ENCODE measurements at places on chromosomes 1 and 21.
A peak's percentile ranks its signal among the peaks of the same experiment; 100 is the strongest.

DNA sequence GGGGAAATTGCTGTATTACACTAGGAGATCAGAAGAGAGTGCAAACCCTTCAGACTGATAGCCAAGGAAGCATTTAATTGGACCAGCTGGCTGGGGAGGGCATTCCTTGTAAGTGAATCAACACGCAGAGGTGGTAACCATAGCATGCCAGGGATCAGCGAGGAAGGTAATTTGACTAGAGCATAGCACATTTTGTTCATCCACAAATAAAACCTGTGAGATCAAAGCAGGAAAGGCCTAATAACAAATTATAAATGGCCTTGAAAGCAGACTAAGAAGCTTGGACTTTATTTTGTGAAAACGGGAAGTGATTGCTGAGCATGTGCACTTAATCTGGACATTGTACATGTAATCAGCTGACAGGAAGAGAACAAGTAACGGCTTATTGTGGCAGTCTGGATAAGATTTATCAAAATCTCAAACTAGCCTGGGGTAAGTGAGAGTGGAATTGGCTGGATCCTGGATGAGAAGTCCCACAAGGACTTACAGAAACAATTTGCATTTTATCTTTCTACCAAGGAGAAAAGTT, 11.7 kb upstream of the CD55 start:
- peak; percentile 56 for DNase-seq

GRCh38 chr1:33347650-33347992, 26.7 kb upstream of the A3GALT2 start:
- DNase-seq: no peak

DNA sequence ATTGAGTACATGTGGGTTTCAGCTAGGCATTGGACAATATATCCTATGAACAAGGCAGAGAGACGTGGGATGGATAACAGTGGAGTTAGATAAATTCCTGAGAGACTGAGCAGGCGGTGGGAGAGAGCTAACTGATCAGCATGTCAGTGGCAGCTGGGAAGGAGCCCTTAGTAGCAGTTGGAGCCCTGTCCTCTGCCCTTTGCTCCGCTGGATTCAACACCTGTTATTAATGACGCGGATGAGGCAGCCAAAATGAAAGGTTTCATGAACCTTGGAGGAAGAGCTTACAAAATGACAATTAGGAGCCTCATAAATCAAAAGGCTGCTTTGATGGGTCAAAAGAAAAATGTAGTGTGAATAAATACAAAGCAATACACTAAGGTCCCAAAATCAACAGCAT, 16.1 kb downstream of the UBIAD1 start:
- DNase-seq: no peak

DNA sequence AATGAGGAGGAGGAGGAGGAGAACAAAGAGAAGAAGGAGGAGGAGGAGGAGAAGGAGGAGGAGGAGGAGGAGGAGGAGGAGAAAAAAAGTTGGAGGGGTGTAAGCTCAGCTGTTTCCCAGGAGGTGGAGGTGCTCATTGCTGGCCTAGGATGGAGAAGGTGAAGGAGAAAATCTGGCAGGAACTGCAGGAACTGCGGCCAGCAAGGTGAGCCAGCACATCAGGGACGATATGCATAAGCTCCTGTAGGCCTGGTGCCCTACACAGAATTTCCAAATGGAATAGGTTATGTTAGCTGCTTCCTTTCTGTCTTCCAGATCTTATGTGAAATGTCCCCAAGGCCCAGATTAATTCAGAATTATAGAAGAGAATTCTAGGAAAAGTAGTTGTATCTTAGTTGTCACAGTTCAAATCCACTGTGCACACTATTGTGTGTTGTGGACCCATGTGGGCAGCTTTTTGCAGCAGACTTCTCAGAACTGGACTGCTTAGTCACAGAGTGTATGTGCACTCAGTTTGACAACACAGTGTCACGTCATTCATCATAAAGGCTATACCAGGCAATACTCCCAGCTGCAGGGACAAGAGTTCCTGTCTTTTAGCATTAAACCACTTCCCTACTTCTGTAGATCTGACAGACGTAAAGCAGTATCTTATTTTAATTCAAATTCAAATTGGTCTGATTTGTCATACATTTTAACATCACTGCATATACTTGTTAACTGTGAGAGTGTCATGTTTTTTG, 303.7 kb downstream of the HLX start:
- no peak for DNase-seq

DNA sequence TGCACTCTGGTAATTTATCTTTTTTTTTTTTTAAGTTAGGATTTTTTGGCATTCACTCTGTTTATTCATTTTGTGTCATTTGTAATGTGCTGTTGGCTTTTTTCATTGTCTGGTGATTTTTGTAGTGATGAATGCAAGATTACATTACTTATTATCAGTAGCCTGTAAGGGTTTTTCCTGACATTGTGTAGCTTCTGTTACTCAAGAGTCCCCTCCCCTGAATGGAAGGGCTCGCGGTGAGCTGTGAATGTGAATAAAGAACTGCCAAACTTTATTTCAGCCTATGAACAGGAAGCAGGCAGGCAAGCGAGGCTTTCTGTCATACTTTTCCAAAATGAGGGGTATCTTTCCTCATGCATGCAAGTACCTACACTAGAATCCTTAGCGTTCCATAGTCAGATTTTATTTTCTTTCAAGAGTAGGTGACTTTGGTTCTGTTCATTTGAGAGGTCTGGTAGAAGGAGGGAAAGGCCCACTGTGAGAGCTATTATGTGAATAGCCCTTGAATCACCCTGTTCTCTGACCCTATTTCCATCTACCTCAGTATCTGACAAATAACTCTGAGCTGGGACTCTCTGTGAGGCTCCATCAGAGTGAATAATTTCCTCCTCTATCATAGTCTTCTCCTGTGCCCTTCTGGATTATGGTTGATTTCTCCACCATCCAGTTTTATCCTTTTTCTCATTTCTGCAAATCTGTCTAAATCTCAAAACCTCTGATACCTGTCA, 114.0 kb downstream of the CD247 start:
- no peak for DNase-seq

GRCh38 chr1:168343566-168343965, 62.9 kb downstream of the TBX19 start:
- no peak for DNase-seq

DNA sequence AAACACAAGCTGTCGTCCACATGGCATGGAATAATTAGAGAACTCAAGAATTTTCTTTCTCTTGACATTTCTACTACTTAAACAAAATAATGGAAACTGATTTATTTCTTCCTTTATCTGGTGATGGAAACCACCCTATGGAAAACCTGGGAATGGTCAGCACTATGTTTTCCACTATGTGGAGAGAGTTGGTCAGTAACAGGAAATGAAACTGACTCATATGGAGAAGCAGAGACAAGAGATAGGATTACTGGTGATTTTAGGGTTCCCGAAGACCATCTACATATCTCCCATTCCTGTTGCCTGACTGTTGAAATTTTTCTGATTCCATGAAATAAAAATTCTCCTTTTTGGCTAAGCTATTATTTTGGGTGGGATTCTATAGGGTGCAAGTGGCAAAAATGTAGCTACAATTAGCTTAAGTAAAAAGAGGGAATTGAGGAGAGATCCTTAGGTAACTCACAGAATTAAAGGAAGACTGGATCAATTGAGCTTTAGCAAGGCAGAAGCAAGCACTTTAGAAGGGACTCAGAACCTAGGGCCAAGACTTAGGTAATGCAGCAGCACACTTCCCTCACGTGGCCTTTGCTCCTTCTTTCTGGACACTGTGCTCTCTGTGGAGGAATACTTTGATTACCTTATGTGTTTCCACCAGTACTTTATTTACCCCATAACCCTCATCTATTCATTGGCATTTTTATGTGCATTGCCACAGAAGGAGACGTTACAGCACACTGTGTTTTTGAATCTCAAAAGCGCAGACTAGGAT, 89.6 kb downstream of the LEPR start:
- DNase-seq: peak; percentile 82

DNA sequence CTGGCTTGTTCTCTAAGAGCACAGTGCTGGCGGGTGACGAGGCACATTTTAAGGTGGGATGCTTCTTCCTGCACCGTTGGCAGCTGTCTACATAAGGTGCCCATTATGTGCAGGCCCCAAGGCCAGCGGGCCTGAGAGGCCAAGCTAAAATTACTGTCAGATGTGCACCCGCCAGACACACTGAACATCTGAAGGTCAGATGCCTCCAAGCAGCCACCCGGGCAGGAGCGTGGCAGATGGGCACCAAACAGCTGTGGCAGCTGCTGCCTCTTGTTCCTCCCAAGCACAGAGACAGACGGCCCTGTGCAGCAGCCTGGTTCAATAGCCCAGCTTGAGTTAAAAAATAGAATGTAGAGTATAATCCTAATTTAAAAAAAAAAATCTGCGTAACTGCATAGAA, 211.9 kb upstream of the EDN2 start:
- DNase-seq: no peak

DNA sequence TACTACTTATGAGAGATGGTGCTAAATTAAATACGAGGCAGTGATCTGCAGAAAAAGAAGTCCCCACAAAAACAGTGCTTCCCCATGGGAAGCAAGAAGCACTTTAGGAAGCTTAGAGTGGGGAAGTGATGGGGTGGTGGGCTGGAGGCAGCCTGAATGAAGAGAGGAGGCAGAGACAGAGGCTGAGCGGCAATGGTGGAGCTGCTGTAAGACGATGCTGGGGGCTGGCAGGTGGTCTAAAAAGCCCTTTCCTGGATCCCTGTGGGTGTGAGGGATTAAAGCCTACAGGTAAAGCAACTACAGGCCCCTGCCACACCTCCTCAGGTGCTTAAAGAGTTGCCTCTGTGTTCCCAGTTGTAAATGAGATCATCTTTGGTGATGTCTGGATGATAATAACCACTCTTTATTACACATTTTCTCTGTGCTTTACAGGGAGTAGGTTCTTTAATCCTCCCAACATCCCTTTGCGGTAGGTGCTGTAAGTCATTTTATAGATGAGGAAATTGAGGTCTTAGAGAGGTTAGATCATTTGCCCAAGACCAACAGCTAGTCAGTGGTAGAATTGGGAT, 39.2 kb downstream of the CNN3 start:
- no peak for DNase-seq

Measured in fibroblast of skin of scalp (primary cell).